IPS DF 6.9 (cell line): ENCODE measurements at places on chromosomes 3 and 15.

DNA sequence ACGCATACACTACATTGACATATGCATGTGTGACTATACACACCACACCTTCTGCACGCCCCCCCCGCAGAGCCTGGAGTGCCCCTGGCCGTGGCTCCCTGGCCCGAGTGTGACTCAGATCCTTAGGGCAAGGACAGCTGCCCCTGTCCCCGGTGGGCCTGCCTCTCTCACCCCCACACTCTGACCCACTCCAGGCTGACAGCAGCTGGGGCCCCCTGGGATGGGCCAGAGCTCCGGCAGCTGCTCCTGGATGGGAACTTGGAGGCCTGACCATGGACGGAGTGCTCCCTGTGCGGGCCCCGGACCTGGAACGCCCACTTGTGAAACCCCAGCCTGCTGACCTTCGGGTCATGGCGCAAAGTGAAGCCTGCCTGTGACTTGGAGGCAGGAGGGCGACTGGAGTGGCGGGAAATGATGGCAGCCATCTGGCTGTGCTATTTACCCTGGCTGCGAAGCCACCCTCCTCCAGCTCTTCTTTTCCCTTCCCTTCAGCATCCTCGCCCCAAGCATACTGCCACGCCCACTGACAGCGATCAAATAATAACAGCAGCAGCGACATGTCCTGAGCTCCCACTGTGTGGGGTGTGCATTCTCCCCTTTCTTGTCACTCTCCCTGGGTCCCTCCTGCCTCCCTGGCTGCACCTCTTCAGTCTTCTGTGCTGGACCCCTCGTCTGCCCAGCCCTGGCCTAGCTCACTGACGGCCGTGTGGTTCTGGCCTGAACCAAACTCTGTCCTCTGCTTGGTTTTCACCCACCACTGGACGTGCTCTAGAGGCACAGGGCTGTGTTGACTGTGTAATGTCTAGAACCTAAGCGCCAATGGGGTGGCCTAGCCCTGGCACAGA, 90.7 kb upstream of the MEF2A start:
- DNase-seq, result no peak

DNA sequence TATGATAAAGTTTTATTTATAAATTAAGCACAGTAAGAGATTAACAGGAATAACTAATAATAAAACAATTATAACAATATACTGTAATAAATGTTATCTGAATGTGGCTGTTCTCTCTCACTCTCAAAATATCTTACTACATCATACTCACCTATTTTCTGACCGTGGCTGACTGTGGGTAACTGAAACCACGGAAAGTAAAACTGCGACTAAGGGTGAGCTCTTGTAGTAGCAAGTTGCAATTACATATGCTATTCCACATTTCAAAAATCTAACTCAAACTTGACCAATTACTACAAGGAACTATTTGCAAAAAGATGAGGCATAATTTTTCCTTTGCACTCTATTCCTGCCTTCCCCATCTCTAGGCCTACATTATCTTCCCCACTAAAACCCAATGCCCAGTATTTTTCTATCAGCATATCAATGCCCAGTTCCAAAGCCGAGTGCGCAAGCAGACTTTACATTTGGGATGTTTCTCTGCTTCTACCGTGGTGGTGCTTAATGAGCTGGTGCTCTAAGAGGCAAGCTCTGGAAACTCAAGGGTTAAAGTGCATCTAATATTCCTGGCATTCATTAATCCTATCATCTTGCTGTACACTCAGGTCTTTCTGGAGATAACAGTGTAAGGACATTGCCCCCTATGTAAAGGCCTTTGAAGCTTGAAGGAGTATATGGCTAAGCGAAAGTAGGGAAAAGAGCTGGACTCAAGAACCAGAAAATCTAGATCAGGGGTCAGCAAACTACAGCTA, 6.7 kb downstream of the PCYT1A start:
- DNase-seq, result no peak

- DNase-seq, result no peak
Measured at GRCh38 chr3:172061724-172062184, 22.4 kb downstream of the FNDC3B start.

GRCh38 chr3:115141033-115141757, 5.9 kb downstream of the ZBTB20 start:
- no peak for DNase-seq

DNA sequence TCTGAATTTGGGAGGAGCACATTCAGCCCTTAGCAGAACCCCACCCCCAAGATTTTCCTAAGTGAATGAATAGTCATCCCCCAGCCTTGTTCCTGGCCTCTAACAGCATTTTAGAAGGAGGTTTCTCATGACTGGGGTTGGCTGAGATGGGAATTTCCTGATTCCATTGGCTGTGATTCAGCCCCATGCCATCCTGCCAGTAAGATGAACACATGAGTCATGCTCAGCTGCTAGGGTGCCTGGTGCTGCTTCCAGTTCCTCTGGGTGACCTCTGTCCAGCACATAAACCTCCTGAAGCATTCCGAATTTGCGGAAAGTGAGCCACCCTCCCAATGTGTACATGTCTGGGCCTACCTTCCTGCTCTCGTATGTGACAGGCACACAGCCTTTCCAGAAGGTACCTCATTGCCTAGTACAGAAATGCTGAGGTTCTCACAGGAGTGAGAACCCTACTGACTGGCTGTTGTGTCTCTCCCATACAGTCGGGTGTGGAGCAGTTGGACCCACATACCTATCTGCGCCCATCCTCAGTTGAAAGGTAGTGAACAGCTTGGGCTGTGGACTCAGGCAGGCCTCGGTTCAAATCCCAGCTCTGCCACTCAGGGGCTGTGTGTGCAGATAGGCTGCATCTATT, 91.7 kb downstream of the APBA2 start:
- DNase-seq, result no peak

GRCh38 chr3:147640781-147641180, 231.6 kb downstream of the ZIC1 start:
- no peak for DNase-seq

GRCh38 chr15:82855286-82856100, 46.1 kb downstream of the WHAMM start:
- no peak for DNase-seq

GRCh38 chr3:56042326-56042951, 425.8 kb downstream of the ERC2 start:
- DNase-seq, result peak; percentile 27

DNA sequence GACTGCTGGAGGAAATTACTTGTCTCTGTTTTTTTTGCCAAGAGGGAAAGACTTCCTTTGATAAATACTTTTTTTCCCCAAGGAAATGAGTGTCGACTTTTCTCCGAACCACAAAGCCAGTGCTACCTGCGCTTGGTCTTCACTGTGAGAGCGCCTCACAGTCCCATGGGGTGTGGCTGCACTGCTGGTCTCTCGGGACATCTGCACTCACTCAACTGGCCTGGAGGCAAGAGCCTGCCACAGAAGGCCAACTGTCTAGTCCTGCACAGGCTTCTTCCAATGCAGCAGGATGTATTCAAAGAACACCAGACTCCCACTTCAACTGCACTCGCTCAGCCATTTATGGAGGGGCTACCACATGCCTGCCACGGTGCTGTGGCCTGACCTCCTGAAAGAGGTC, 40.6 kb upstream of the CGNL1 start:
- no peak for DNase-seq

DNA sequence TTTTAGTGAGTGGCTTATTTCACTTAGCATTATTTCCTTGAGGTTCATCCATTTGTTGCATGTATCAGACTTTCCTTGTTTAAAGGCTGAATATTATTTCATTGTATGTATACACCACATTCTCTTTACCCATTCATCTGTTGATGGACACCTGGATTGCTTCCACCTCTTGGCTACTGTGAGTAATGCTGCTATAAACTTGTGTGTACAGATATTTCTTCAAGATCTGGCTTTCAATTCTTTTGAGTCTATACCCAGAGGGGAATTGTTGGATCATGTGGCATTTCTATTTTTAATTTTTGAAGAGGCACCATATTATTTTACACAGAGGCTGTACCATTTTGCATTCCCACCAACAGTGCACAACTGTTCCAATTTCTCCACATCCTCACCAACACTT, 313.5 kb downstream of the RPLP1 start:
- no peak for DNase-seq

- DNase-seq, result no peak
Measured at GRCh38 chr15:74403588-74403919, 30.2 kb downstream of the SEMA7A start.

- no peak for DNase-seq
Measured at GRCh38 chr3:193814166-193814892, 221.3 kb downstream of the OPA1 start.

DNA sequence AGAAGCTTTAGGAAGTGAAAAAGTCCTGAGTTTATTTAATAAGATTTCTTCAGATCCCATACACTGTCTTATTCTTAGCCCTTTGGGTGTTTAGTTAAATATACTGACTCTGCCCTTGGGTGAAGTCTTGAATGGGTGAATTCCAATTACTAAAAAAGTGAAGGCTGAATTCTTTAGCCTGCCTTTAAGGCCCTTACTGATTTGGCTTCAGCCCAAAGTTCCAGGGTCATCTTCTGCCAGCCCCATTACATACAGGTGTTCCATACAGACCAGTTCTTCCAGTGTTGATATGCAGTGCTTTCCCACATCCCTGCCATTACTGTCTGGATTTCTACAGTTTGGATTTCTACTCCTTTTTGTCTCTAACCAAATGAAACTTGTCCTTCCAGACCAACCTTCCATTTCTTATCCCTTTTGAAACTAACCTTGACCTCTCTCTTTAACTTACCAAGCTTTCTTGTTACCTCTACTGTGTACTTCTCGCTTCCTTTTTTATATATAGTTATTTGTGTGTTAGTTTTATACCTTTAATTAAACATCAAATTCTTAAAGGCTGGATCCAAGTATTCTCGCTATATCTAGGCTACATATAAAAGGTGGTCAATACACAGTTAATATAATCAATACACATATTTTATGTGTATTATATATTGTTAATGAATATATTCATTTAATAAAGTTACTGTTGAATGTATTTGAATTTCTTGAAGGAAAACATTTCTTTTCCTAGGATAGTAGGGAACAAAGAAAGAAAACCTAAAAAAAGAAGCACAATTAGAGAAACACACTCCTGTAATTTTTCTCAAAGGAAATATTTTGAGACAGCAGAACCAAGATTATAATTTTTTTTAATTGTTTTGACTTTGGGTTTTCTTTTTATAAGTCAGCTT, 15.0 kb downstream of the MBNL1 start:
- DNase-seq, result no peak

DNA sequence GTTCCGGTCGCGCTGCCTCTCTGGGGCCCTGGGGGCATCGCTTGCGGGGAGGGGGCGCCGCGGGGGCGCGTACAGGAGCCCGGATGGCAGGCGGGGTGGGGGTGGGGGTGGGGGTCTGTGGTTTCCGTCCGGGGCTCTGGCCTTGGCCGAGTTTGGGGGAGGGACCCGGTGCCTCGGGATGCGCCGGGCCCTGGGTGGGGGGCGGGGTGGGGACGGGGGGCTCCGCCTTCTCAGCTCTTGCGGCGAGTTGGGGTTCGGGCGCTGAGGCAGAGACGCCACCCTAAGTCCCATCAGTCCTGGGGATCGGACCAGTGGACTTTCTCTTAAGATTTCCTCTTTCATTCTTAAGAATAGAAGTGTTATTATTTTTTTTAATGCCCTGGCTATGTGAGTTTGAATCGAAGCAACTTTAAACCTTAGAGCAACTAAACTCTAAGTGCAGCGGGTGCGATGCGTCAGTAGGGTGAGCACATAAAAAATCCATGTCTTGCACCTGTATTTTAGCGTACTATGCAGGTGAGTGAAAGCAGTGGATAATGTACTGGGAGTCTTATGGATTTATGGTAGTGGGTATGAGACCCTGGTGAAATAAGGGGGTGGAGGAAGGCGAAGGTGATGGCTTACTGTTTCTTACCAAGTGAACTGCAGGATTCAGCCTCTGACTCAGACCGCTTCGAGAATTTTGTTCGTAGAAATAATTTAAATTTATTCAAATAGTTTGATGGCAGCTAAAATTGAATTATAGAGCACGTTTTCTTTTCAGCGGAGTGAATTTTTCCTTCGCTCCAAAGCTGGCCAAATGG, 762 bp downstream of the CTNNB1 start:
- no peak for DNase-seq

GRCh38 chr3:127808197-127808596, 14.1 kb downstream of the MGLL start:
- DNase-seq, result no peak

GRCh38 chr3:15154326-15154725, 51.7 kb upstream of the CAPN7 start:
- no peak for DNase-seq

DNA sequence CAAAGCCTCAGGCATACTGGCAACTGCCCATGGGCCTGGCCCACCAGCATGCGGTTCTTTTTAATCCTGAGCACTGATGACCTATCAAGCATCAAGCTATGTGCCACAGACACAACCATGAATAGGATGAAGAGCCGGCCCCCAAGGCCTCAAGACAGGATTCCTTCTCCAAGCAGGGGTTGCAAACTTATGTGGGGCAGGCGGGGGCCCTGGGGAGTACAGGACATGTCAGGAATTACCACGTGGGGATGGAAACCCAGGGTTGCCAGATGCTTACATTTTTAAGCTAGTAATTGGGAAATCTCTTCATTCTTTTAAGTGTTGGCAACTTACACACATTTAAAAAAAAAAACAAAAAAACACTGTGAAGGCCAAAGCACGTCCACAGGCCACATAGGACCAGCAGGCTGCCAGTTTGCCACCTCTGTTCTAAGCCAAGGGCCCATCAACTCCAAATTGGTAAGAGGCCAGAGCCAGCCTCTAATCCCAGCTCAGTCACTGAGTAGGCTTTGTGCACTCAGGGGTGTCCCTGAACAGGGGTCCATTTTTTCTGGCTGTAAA, 32.8 kb downstream of the BDH1 start:
- DNase-seq, result no peak
